ENCODE measurements at places on chromosomes 5 and 9.
A peak's percentile ranks its signal among the peaks of the same experiment; 100 is the strongest.

- DNase-seq = no peak
Observed at GRCh38 chr5:123474228-123474627, 37.7 kb upstream of the CSNK1G3 start.

- DNase-seq = no peak
Observed at GRCh38 chr9:136383436-136383835, 10.0 kb upstream of the CARD9 start.

DNA sequence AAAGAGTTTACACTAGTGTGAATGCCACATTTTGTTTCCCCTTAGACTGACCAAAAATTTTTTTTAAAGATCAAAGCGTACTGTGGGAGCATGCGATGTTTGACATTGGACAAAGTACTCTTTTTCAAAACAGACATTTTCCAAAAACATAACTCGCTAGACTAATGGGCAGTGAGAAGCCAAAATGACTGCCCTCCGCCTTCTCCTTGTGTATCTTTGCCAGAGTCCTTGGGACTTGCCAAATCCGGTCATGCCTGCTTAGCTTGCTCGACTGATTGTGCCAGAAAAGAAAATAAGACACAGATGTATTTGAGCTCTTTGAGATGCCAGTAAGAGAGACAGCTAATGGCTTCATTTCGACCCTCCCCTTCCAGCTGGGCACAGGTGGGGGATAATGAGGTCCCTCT is 157.5 kb downstream of the MAPKAP1 start:
- no peak for DNase-seq

GRCh38 chr9:137206602-137207001 is 1.1 kb downstream of the NDOR1 start:
- no peak for DNase-seq

GRCh38 chr9:85978496-85978895 is 37.5 kb downstream of the NAA35 start:
- DNase-seq = no peak

DNA sequence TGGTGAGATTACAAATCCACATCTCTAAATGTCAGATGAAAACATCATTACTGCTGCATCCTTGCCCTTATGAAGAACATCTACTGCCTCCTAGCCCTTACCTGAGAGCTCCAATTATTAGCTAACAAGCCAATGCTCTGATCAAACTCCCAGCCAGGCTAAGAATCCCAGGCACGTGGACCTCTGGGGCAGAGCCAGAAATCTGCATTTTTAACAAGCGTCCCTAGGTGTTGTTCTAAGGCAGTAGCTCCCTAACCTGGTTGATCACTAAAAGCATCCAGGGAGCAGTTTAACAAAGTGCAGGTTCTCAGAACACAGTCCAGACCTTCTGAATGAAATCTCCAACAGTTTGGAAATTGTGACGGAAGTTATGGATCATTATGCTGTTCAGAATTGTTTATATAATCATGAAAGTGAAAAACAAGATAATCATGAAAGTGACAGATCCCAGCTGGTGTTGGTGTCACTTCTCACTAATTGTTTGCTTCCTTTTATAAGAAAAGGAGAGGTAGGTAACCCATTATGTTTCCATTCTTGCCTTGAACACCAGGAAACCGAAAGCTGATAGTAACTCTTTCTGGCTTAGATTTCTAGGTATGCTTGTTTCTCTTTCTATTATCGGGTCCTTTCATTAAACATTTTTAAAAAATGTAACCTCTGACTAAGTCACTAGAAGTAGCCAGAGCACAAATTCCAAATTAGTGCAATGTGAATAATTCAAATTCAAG is 216.5 kb upstream of the NR4A3 start:
- DNase-seq = no peak

DNA sequence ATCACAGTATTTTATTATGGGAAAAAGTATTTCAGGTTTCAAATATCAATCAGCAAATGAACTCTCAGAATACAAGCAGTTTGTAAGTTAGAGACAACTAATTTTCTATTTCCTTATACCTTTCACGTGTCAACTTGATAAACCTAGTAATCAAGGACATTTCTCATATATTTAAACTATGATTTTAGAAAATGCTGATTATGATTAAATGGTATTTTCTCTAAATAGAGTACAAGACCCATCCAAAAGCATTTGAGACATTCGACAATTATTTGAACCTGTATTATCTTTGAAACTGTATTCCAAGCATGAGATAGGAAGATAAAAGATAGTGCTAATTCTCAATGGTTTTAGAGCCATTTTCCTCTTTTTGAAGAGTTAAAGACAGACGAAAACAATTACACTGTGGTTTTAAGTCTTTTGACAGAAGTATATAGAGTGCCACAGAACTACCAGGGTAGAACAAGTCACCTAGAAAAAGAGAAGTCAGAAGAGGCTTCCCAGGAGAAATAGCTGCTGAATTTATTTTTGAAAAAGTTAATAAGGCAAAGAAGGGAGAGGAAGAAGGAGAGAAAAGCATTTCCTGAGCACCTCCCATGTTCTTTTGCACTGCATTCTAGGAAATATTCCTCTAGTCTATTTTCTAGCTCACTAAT is 5.6 kb downstream of the MEIKIN start:
- DNase-seq = no peak

- DNase-seq = no peak
Observed at GRCh38 chr9:126375386-126375785, 48.8 kb downstream of the MVB12B start.

DNA sequence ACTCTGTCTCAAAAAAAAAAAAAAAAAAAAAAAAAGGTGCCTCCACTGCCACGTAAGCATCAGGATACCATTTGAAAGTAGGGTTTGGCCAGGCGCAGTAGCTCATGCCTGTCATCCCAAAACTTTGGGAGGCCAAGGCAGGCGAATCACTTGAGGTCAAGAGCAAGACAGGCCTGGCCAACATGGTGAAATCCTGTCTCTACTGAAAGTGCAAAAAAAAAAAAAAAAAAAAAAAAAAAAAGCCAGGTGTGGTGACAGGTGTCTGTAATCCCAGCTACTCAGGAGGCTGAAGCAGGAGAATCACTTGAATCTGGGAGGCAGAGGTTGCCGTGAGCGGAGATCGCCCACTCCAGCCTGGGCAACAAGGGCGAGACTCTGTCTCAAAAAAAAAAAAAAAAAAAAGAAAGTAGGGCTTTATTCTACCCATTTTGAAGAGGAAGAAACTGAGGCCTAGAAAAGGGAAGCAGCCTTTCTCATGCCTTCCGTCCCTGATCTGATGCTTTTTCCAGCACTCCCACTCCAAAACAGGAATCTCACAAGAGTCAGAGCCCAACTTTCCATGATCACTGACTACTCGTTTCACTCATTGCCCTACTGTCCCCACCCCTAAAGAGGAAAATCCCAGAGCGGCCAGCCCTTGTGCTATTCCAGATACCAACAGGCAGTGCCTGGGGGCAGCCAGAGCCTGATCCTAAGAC is 16.3 kb upstream of the CCIN start:
- no peak for DNase-seq

DNA sequence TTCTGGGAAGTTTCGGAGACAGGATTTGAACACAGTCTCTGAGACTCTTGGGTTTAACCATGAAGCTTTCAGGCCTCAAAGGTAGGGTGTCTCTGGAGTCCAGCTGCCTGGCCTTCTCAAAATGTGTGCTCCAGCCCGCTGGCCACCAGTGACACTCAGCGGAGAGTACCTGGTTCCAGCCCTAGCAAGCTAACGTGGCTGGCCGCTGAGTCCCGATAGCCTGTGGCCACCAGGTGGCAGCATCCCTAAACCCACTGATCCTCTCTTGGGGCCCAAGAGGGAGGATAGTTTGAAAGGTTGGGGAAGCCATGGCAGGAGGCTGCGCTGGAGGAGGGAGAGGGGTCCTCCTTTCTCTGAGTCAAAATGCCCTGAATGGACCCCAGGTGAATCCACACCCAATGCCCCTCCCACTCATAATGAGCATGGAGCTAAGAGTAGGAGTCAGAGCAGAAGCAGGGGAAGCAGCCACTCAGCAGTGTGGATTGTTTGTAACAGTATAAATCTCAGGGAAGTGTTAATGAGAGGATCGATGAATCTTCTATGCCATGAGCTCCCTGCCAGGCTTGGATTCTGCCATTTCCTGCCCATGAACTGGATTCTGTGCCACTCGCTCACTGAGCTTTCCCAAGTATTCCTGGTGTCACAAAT is 5.4 kb upstream of the TIFAB start:
- peak; percentile 28 for DNase-seq

DNA sequence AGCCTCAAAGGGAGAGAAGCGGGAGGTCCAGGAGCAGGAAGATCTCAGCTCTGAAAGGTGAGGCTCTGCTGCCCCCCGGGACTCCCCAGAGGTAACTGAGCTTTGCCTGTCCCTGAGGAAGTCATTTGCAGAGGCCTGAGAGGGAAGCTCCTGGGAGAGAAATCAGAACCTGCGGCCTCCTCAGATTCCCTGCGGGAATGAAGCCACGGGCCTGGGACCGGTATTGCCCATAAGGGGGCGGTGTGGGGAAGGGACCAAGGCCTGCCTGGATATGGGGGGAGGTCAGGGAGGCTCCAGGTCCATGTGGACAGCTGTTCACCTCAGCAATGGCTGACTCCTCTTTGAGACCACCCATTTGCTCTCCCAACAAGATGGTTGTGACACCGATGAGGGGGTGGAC is 1.3 kb downstream of the SPATA31E1 start:
- no peak for DNase-seq

GRCh38 chr5:88657906-88658775 is 224.8 kb downstream of the MEF2C start:
- DNase-seq = no peak

- DNase-seq = no peak
Observed at GRCh38 chr9:97364769-97365490, 47.0 kb upstream of the TDRD7 start.

- no peak for DNase-seq
Observed at GRCh38 chr5:5645891-5646290, 223.4 kb downstream of the ICE1 start.

DNA sequence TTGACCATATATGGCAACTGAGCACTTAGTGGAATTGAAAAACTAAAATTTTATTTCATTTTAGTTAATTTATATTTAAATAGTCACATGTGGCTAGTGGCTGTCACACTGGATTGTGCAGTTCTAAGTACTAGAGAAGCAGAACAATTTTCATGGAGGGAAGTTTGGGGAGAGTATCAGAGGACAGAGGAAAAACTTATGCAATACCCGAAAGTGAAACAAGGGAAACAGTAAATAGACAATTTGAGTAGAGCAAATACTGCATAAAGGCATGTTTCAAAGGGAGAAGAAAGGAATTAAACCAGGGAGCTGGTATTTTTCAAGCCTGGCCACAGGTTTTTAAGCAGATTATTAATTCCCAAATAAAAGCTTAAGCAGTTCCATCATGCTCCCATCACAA is 590.5 kb upstream of the RORB start:
- no peak for DNase-seq

GRCh38 chr5:172769616-172770373 is 1.2 kb downstream of the DUSP1 start:
- DNase-seq = no peak

- DNase-seq = no peak
Observed at GRCh38 chr5:32136342-32136741, 37.8 kb downstream of the GOLPH3 start.

- no peak for DNase-seq
Observed at GRCh38 chr5:167511276-167511675, 780.2 kb upstream of the WWC1 start.

DNA sequence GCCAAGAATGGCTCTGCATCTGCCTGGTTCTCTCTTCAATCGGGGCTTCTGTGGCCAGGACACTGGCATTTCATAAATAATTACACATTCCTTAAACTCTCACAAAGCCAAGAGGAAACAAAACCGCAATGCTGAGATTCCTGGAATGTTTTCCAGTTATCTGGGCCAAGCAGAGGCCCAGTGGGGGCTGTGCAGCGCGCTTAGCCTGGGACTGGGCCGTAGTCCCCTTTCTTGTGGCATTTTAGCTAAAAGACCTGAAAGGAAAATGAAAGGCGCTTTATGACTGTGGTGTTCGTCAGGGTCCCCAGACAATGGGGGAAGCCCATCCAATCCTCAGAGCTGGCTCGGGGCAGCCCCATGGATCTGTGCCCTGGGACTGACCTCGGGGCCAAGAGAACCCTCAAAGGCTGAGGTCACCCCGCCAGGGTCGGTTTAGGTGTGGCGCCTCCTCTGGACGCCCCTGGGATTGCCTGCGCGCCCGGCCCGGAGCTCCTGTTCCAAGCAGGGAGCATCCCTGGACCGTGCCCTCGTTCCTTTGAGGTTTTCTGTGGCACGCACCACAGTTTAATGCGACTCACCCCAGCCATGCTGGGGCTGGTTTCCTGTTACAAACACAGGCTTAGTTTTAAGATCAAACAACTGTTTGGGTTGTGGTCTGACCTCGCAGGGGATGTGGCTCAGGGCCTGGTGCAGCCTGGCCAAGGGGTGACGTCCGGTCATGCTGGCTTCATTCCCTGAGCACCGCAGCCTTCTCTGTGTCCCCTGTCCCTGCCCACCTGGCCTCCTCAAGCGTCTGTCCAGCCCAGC is 51.5 kb upstream of the NKD2 start:
- DNase-seq = no peak

DNA sequence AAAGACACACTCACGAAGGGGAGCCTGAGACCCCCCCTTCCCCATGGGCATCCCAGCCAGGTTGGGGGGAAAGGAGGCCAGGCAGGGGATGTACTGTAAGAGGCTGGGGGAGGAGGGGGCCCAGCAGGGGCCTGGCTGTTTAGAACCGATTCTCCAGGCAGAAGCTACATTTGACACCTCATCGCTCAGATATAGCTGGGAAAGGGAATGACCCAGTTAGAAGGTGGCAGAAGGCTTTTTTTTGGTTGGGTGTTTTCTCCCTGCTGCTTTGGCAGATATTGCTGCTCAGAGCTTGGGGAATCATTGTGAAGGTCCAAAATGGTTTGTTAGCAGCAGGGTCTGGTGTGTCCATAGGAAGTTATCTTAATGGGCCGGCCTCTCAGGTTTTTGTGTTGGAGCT is 6.0 kb downstream of the CDX1 start:
- no peak for DNase-seq

- DNase-seq = peak; percentile 44
Observed at GRCh38 chr5:136730426-136730825, 365.1 kb upstream of the TRPC7 start.

GRCh38 chr9:125241863-125242739 is 958 bp upstream of the HSPA5 start:
- DNase-seq = no peak

- DNase-seq = no peak
Observed at GRCh38 chr9:15253786-15254185, 53.2 kb downstream of the TTC39B start.

- no peak for DNase-seq
Observed at GRCh38 chr5:157303667-157304327, 37.9 kb downstream of the CYFIP2 start.

- DNase-seq = no peak
Observed at GRCh38 chr9:126703002-126703865, 89.5 kb downstream of the LMX1B start.

DNA sequence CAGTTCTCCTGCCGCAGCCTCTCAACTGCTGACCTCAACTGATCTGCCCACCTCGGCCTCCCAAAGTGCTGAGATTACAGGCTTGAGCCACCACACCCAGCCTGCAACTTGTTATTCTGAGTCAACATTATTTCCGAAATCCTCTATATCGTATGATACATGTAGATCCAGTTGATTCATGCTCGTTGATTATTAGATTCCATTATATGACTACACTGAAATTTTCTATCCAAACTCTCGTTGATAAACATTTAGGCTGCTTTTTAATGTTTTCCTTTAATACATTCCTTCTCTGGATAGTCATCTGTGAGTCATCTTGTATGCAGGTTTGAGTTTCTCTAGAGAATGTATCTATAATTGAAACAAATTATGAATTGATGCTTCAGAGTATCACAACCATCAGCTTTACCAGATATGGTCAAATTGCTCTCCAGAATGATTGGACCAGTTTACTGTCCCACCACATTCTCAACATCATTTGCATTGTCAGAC is 4.1 kb downstream of the CDK7 start:
- no peak for DNase-seq
